GOT3 (cell line): ENCODE measurements at places on chromosomes 7 and 10.
A peak's percentile ranks its signal among the peaks of the same experiment; 100 is the strongest.

DNA sequence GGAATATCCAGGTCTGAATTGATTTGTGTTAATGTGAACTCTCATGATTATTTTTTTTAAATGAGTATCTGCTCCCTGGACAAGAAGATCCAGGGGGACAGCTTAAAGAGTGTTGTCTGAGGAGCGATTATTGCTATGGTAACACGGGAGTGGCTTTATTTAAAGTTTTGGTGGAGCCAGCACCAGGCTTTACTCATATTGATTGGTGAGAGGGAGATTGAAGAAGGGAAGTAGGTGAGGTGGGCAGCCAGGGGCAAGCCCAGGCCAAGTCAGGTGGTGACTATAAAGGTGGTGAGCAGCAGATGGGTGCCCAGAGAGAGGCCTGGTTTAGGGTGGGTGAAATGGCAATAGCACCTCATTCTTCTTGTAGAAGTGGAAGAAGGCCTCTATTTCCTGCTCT is 10.2 kb upstream of the AGR2 start:
- DNase-seq, result no peak

DNA sequence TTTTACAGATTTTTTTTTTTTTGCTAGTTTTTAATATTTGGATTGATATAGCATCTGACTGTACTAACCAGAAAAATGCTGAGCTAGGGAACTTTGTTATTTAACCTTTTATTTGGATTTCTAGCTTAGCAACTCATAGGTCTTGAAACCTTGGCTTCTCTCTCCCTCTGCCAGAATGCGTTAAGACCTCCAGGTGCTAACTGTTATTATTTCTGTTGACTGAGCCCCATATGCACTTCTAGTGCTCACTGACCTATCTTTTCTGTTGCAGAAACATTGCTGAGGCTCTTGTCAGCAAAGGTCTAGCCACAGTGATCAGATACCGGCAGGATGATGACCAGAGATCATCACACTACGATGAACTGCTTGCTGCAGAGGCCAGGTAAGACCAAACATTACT is 143.6 kb downstream of the LRRC4 start:
- DNase-seq, result no peak

- no peak for DNase-seq
Observed at GRCh38 chr10:117472872-117473271, 69.7 kb upstream of the EMX2 start.

DNA sequence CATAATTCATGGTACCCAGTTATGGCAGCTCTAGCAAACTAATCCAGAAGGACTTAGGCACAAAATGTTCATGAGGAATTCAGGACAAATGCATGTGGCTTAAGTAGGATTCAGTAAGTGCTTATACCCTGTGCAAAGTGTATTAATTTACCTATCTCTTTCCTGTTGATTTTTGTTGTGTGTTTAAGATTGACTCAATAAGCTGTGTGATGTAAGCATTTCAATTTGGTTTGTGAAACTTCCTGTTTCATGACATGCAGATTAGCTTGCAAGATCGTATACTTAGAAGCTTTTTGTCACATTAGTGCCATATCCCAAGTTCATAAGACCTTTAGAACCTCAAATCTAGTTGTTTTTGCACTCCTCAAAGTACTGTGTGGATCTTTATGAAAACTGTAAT is 416.7 kb downstream of the ARL4A start:
- DNase-seq, result no peak

GRCh38 chr10:99292159-99292558 is 37.0 kb upstream of the CNNM1 start:
- DNase-seq, result no peak

DNA sequence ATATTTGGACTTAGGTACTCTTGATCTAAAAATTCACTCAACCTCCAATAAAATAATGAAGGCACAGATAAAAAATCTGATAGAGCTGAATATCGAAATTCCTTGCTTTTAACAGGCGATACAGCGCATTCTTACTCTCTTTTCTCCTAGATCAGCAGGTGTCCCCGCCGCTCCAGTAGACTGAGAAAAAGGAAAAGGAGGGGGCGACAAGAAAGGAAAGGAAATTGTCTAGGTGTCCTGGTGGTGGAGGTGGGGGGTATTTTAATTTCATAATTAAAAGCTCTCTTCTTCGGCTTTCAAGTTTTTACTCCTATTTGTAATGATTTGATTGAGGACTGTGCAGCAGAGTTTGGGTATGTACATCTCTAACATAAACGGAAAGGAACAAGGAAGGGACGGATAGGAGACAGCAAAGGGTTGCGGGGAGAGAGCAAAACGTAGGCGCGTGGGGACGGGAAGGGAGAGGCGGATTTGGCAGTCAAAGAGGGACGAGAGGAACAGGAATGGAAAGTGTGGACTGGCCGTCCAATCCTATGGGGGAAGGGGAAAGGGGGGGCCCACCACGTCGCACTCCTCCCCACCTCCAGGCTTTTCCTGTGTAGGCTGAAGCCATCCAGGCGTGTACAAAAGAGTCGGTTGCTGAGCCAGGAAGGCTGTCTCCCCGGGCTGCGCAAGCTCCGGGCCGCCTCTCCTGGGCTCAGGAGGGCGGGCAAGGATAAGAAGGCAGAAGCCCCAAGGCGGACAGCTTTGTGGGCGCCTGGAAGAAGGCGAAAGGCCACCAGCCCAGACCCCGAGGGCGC is 875 bp upstream of the HECTD2 start:
- peak; percentile 39 for DNase-seq

DNA sequence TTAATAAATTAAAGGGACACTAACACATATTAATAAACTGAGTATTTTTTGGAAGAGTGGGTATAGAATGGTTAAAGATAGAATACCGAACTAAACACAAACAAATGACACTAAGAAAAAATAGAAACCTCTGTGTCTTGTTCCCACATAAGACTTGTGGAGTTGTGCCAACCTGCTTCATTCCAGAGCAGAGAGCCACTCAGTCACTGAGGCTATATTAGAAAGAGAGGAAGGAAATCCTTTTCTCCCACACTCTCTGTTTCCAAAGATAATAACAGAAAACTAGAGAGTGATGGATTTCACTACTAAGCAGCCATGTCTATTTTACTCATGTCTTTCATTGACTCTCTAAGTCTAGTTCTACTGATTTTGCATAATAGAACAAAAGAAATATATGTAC is 26.0 kb downstream of the CTNNA3 start:
- no peak for DNase-seq
